ENCODE measurements at places on chromosomes 5 and 9. TPM values are rescaled to one million over a fixed set of nuclear protein-coding genes. Genes with fewer than 3 reads are reported as not detected.

DNA sequence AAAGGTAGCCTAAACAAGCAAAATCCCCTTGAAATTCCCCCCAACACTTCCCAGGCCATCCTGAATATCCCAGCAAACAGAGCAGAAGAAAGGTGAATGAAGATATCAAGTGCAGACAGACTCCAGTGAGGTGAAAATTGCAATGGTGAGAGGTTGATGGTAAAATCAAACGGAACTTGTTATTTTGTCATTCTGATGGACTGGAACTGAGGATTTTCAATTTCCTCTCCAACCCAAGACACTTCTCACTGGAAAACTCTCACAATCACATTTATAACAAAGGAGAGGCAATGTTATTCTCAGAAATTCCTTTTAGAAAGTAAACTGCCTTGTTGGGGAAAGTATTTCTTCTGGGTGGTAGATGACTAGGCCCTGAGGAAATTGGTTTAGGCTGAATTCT is 412.4 kb upstream of the C9orf72 start:
- DNase-seq: peak; percentile 10

- peak; percentile 33 for DNase-seq
Observed at GRCh38 chr9:117737721-117738226, 33.6 kb downstream of the TLR4 start.

DNA sequence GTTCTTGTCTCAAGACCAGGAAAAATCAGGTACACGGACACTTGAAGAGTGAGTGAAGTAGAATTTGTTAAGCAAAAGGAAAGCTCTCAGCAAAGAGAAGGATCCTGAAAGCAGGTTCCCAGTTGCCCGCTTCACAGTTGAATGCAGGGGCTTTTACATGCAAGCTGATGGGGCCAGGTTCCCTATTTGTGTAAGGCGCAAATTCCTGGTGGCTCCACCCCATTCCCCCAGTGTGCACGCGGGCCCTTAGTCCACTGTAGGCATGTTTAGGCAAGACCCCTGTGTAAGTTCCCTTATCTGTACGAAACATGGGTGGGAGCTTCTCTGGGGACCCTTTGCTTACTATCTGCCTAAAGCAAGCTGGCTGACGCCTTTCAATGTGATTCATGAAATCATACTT is 2.7 kb upstream of the AGTPBP1 start:
- no peak for DNase-seq

DNA sequence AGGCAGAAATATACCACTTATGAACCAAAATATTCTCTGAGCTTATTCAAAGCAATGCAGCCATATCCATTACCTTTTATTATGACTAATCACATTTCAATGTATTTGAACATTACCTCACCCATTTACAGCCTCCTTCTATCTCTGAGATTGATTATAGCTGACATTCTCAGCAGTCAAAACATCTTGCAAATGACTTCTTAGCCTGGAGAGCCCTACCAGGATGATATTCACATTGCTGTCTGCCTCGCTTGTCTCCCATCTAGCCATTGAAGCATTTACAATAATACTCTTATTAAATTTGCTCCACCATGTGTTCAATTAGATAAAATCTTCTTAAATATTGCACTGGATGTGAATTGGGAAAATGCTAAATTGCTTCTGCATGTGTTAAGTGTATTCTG is 1879.9 kb upstream of the ACO1 start:
- peak; percentile 28 for DNase-seq

- DNase-seq: no peak
Observed at GRCh38 chr5:92662741-92663140, 918.3 kb downstream of the NR2F1-AS1 start.

- no peak for DNase-seq
Observed at GRCh38 chr9:116998305-116998704, 311.2 kb downstream of the TRIM32 start.

GRCh38 chr5:64615895-64616294 is 74.4 kb upstream of the SHISAL2B start:
- DNase-seq: no peak

- DNase-seq: no peak
Observed at GRCh38 chr9:20054734-20055133, 265.9 kb upstream of the SLC24A2 start.

GRCh38 chr5:151721087-151721646 is 34.5 kb upstream of the SPARC start:
- DNase-seq: no peak

GRCh38 chr5:80961376-80962281 is 1.5 kb downstream of the RASGRF2 start:
- DNase-seq: no peak

- no peak for DNase-seq
Observed at GRCh38 chr5:126009566-126009965, 413.6 kb upstream of the GRAMD2B start.

- no peak for DNase-seq
Observed at GRCh38 chr9:129311643-129312042, 133.6 kb upstream of the IER5L start.

DNA sequence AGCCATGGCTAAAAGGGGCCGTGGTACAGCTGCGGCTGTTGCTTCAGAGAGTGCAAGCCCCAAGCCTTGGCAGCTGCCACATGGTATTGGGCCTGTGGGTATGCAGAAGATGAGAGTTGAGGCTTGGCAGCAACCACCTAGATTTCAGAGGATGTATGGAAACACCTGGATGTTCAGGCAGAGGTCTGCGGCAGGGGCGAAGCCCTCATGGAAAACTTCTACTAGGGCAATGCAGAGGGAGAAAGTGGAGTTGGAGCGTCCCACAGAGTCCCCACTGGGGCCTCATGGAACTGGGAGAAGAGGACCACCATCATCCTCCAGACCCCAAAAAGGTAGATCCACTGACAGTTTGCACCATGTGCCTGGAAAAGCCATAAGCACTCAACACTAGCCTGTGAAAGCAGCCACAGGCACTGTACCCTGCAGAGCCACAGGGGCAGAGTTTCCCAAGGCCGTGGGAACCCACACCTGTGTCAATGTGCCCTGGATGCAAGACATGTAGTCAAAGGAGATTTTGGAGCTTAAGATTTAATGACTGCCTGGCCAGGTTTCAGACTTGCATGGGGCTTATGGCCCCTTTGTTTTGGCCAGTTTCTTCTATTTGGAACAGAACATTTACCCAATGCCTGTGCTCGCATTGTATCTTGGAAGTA is 65.9 kb downstream of the DMXL1 start:
- DNase-seq: no peak

DNA sequence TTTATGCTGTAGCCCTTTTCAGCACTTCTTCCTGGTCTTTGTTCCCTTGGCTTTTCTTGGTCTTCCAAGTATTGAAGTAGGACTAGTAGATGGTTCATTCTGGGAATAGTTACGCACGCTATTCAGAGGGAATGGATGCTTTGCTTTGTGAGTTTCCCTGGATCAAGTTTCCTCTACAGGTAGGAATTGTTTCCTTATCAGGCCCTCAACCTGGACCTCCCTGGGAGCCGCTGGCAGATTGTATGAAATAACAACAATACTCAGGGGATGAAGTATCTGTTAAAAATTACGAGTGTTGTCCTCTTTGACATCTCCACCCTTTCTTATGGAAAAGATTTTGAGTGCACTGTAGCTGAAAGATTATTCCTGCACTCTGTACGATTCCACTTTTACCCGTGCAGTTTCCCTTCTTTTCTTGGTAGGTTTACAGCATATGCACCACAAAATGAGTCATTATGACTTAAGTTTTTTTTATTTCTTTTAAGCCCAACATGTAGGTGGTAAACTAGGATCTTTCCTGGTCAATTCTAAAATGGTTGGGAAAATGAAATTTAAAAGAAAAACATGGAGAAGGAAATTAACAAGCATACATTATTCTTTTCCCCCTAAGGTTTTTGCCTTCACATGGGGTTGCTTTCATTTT is 57.9 kb downstream of the ARHGAP26 start:
- DNase-seq: no peak

GRCh38 chr5:110562191-110562590 is 164.3 kb downstream of the TMEM232 start:
- DNase-seq: no peak

DNA sequence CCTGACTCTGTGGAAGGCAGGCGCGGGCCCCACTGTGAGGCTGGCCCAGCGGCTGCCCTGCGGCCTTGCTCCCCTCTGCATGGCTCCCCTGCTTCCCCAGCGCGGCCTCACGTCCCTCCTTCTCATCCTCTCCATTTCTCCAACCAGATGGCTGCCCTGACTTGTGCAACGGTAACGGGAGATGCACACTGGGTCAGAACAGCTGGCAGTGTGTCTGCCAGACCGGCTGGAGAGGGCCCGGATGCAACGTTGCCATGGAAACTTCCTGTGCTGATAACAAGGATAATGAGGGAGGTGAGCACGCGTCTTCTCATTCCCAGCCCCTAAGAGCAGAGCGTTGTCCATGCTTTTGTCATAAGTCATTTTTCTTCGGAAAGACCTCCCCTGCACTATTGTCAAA is 129.0 kb upstream of the WWC1 start:
- peak; percentile 88 for DNase-seq

GRCh38 chr5:74272831-74273451 is 367.6 kb downstream of the ENC1 start:
- no peak for DNase-seq

Gene CER1
- 4.1 TPM for polyA plus RNA-seq

Gene ARL15
- polyA plus RNA-seq: 37.8 TPM

Gene SLC36A2
- polyA plus RNA-seq: not detected

Gene HDHD3
- 26.3 TPM for polyA plus RNA-seq

Gene HBEGF
- polyA plus RNA-seq: 8.8 TPM

Gene MINAR2
- not detected for polyA plus RNA-seq

Gene CORO2A
- polyA plus RNA-seq: 4.4 TPM

Gene SOHLH1
- polyA plus RNA-seq: 3.9 TPM

Gene ACER2
- 4.1 TPM for polyA plus RNA-seq

Gene CAMK4
- 6.9 TPM for polyA plus RNA-seq

Gene MCC
- polyA plus RNA-seq: 1.2 TPM

Gene ADRA1B
- 3.4 TPM for polyA plus RNA-seq

Gene PPP1R26
- polyA plus RNA-seq: 20.1 TPM

Gene EQTN
- not detected for polyA plus RNA-seq

Gene CCL27
- polyA plus RNA-seq: 1.4 TPM

Gene GPR151
- polyA plus RNA-seq: not detected

Gene TMOD1
- polyA plus RNA-seq: 29.7 TPM

Gene RELL2
- 13.1 TPM for polyA plus RNA-seq

Gene ITGA1
- polyA plus RNA-seq: 3.5 TPM

Data from brain (organoid and tissue), 16 donors.